ENCODE measurements at places on chromosomes 5 and 9. TPM values are rescaled to one million over a fixed set of nuclear protein-coding genes. Genes with fewer than 3 reads are reported as not detected.

The MARCOL gene
- total RNA-seq, result not detected

- no peak for DNase-seq
Observed at GRCh38 chr9:5846501-5846921, 13.6 kb upstream of the ERMP1 start.

GRCh38 chr9:125508249-125508648 is 198.8 kb downstream of the MAPKAP1 start:
- DNase-seq, result no peak

The PCDHGB4 gene
- 3.1 TPM for total RNA-seq

DNA sequence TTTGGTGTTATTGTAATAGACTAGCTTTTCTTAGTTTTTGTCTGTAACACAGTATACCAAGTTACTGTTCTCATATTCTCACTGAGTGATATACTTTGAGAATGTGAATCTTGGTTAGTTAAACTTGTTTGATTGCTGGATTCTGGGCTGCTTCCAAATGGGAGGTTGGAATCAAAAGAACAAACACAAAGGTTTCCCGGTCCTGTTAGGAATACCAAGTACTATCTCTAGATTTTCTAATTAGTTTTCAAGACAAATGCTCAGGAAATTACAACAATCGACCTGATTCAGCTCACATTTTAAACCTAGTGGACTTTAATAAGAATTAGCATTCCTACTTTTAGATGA is 244.3 kb downstream of the CSNK1G3 start:
- DNase-seq, result no peak

The STPG3 gene
- total RNA-seq, result not detected

DNA sequence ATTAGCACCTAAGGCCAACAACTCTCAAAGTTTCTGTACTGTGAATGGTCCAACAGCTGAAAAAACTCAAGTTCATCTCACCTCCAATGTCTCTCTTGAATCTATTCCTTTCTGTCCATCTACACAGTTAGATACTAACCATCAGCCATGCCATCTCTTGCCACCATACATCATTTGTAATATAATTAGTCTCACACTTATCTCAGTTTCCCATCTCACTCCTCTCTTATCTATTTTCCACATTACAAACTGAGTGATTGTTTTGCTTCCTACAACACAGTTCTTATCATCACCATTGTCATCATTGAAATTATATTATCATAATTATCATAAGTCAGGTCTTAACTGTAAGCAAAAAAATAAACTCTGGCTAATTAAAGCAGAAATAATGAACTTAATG is 393.9 kb downstream of the PRELID2 start:
- DNase-seq, result no peak

GRCh38 chr5:148388696-148389095 is 4.9 kb downstream of the FBXO38 start:
- DNase-seq, result no peak

The PCDHB6 gene
- 0.15 TPM for total RNA-seq

The IL4 gene
- not detected for total RNA-seq

- no peak for DNase-seq
Observed at GRCh38 chr5:74441616-74442015, 198.9 kb downstream of the ENC1 start.

- peak; percentile 31 for DNase-seq
Observed at GRCh38 chr5:60248901-60249300, 355.4 kb upstream of the PDE4D start.

DNA sequence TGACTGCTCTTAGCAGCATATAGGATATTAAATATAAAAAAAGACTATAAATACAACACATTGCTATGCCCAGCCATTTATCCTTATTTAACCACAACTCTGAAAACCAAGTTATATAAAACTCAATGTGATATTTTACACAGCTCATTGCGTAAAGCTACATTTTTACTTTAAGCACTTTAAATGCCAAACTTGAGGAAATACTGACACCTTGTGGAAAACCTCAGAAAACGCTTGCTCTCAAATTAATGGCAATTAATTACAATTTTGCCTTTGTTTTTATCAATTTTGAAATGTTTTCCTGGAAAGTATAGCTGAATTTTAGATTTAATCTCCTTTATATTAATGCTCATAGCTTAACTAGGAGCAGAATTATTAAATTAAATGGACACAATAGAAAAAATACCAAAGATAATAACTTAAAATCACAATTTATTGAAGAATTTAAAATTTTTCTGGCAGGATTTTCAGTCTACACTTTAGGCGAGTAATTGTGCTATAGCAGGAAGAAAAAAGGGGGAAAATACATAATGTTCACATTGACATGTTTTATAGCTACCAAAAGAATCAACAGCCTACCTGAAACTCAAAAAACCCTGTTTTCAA is 25.2 kb upstream of the PLAC8L1 start:
- no peak for DNase-seq

DNA sequence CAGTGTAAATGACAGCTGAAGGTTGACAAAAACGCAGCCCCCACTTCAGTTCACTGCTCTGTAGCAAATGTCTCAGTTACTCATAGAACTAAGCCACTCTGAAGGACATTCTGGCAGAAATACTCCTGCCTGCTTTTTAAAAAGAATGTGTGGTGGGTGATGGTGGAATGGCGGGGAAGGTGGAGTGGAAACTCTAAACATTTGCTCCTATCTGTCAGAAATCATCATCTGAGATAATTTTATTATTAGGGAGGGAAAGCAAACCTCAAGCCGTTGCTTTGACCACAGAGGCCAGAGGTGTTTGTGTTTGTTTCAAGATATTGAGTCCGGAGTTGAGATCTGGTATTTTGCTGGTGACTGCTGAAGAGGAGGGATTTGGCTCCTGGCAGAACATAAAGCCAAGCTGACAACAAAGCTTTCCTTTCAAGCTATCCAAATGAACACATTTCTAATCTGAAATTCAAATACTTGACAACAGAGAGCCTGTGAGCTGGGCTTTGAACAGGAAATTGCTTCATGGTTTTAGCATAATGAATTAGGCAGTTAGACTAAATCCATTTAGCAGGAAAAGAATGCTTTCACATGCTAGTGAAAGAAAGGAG is 362.7 kb downstream of the CSNK1G3 start:
- peak; percentile 61 for DNase-seq

DNA sequence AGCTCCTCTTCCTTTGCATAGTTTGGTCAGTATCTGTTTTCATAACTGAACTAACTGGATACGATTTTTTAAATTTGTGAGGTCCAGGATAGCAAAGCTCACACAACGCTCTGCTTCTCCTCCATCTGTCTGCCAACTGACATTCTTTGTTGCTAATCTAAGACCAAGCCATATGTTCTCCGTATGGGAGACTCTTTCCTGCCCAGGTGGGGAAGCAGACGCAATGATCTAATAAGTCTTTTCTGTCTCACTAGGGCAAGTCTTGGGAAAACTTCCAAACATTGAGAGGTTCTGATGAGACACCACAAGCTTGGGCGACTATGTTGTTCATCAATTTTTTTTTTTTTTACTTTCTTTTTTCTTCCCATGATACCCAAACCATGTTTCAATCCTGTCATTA is 558.5 kb downstream of the EFNA5 start:
- DNase-seq, result no peak

DNA sequence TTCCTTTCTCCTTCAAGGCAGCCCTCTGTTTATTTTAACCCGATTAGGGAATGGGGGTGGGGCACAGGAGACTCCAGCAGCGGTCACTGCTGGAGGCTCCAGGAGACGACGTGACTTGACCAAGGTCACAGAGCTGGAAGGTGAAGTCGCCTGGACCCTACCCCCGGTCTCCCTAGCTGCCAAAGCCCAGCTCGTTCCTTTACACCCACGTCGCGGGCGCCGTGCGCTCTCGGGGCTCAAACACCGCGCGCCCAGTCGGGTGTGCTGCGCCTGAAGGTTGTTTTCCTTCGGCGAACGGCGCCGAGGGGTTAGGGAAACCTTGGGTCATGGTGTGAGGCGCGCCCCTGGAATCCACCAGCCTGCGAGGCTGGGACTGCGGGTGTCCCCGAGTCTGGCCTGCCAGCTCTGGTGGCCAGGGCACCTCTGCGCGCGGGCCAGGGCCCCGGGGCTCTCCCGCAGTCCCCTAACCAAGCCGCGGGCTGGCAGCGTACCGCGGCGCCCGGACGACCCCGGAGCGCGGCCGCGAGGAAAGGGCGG is 747 bp upstream of the UNC5A start:
- no peak for DNase-seq

DNA sequence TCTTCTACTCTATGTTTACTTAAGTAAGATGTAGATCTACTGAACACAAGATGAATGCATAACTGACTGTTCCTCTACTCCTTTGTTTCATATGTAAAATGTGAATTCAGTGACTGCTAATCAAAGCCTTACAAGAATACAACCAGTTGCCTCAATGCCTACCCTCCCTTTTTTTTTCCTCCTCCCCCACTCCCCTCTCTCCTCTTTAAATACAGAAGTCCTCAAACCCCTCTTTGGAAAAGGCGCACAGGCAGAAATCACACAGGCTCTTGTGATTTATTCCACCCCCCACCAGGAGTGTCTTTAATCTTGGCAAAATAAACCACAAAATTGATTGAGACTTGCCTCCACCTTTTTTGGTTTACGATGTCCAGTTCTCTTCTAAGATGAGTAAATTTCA is 398.5 kb downstream of the DMAC1 start:
- DNase-seq, result no peak

The MYMK gene
- total RNA-seq, result 1.1 TPM

The FBXO38 gene
- total RNA-seq, result 43.9 TPM

GRCh38 chr5:106290841-106291240 is 1379.9 kb downstream of the EFNA5 start:
- no peak for DNase-seq

GRCh38 chr9:75105841-75106240 is 17.5 kb downstream of the OSTF1 start:
- no peak for DNase-seq

- DNase-seq, result no peak
Observed at GRCh38 chr5:31492869-31493268, 39.0 kb downstream of the DROSHA start.

The CAVIN4 gene
- total RNA-seq, result 5.4 TPM

- no peak for DNase-seq
Observed at GRCh38 chr5:73459366-73459765, 10.8 kb upstream of the FOXD1 start.
